Kidney (tissue), 22 donors: ENCODE measurements at places on chromosomes 4 and X.

DNA sequence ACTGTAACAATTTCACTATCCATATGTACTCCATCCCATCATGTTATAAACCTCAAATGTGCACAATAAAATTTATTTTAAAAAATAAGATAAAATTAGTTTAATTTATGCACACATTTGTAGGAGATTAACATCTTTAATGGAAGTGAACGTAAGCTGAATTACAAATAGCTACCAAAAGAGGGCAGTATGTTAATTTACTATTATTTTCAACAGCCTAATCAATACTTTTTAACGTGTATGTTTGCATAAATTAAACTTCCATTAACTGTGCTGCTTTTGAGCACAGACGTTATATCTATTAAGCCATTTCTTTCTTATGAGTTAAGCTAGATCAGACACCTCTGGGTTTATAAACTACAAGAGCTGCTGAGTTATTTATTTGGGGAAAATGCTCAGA, 56.5 kb upstream of the PHKA2 start:
- DNase-seq, result no peak

GRCh38 chrX:96833333-96833732, 50.4 kb upstream of the RPA4 start:
- no peak for DNase-seq

DNA sequence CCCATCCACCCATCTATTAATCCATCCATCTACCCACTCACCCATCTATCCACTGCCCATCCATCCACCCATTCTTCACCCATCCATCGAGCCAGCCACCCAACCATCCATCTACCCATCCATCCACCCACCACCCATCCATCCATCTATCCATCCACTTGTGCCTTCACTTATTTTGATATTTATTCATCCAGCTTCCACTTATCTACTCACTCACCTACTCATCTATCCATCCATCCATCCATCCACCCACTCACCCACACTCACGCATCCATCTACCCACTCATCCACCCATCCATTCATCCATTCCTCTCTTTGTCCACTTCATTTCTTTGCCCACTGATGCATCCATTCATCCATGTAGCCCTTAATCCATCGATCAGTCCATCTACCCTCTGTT, 72.9 kb upstream of the AFAP1 start:
- no peak for DNase-seq

DNA sequence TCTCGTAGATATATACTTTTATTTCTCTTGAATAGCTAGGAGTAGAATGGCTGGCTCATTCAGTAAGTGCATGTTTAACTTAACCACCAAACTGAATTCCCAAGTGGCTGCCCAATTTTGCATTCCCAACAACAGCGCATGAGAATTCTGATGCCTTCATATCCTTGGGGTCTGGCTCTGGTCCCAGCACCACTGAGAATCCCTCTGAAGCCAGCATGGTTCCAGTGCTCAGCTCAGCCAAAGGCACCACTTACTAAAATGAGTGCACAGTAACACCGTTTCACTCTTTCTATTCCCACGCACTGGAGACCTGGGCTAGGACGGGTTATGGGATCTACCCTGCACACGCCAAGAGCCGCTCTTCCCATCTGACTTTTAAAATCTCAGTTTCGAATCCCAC, 60.4 kb downstream of the CASP3 start:
- no peak for DNase-seq

DNA sequence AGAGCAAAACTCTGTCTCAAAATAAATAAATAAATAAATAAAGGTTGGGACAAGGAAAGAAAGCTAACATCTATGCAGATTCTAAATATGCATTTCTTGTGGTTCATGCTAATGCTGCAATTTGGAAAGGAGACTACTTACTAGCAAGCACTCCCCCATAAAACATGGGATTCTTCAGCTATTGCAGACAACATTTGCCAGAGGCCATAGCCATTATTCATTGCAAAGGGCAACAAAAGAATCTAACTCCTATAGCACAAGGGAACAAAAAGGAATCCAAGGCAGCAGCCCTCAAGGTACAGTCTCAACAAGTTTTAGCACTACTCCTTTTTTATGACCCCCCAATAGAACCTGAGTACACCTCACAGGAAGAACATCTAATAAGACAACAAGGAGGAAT, 8.0 kb upstream of the HERC5 start:
- DNase-seq, result no peak

GRCh38 chrX:35046660-35047296, 104.2 kb downstream of the FAM47B start:
- DNase-seq, result no peak

DNA sequence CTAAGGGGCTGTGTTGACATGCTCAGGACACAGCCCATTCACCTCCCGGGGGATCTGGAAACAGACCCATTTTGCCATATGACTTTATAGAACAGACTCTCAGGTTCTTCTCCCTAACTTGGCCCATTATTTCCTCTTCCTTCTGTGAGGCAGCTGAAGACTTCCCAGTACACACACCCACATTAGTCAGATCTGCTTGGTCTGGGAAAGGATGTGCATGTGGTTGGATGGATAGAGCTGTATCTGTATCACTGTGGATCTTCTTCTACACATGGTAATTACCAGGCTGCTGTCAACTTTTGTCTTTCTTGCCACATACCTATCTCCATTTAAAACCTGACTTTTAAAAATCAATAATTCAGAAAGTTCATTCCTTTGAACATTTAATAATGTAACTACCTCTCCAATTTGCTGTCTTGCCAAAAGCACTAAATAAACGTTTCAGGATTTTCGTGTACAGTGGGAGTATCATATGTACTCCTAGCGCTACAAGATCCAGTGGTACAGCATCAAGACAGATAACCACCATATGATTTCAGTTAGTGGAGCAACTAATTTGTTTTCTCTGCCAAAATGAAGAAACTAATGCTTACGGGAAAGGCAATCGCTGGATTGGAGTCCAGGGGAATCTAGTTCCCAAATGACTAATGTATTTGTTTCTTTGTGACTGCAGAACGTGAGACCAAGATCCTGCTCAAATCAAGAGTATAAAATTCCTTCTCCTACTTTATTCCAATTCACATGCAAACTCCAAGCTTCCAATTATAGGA, 134.1 kb upstream of the MAP3K15 start:
- DNase-seq, result no peak

DNA sequence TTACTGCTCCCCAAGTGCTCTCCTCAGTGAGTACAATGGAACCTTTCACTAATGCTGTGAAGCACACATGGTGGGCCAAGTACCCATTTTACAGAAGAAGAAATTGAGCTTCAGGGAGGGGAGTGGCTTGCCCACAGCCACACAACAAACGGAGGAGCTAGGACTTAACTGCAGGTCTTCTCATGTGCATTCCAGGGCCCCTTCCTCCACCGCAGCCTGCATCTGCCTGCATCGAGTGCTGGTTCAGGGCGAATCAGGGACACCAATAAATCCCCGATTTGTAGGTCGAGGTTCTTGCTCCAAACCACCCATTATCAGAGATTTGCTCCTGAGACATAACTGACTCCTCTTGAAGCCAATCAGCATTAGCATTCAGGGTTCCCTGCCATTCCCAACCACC, 100.9 kb downstream of the MAMLD1 start:
- DNase-seq, result no peak

- no peak for DNase-seq
Observed at GRCh38 chr4:152525878-152526277, 10.0 kb downstream of the FBXW7 start.

- no peak for DNase-seq
Observed at GRCh38 chrX:147322496-147322895, 508.0 kb upstream of the CXorf51A start.
